ENCODE measurements at places on chromosomes 11 and 22.

GRCh38 chr22:41951898-41952474, at the start of gene SMIM45:
TSS of gene SMIM45 (plus strand) at chr22:41952150.
- H3K4me1 ChIP-seq = peaks cover 5% of the 10 kb centered on the region
- DNase-seq = no peak
- no peak within 1 kb of the TSS for H3K4me3 ChIP-seq
- peaks cover 34% of the 10 kb centered on the region for H3K27me3 ChIP-seq

DNA sequence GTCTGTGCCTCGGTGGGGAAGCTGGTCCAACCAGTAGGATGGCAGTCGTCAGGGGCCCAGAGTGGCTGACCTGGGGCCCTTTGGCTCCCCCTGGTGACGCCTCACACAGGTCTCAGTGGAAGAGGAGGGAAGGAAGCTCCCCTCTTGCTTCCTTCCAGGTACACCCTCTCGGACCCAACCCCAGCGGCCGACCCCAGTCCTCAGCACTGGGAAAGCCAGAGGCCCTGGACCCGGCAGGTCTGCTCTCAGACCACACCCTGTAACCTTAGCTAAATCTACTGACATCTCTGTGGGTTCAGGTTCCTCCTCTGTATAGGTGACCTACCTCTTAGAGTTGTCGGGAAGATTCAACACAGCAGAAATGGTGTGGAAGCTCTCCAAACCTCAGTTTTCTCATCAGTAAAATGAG, 3.4 kb upstream of the SCUBE1 start:
- DNase-seq = peak; percentile 67
- H3K27ac ChIP-seq = no peak overlapping the region
- no peaks in the 10 kb centered on the region for H3K36me3 ChIP-seq
- peaks cover 22% of the 10 kb centered on the region for H3K4me1 ChIP-seq
- peaks cover 99% of the 10 kb centered on the region for H3K27me3 ChIP-seq

DNA sequence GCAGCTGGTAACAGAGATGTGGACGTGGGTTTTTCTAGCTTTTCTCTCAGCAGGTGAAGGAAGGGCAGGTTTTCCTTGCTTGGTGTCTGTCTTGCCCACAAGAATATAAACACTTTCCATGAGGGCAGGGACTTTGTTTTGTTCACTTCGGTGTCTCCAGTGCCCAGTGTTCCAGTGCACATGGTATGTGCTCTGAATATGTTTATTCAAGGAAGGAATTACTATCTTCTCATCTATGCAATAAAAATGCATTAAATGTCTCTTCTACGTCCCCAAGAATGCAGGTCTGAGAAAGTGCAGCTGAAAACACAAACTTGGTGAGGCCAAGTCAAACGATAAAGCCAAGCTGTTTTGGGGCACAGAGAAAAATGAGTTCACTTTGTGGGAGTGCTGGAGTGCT, 56.3 kb upstream of the PLET1 start:
- H3K27ac ChIP-seq = no peak overlapping the region
- no peak overlapping the region for H3K4me3 ChIP-seq
- no peak for DNase-seq
- H3K4me1 ChIP-seq = peaks cover 33% of the 10 kb centered on the region
- H3K27me3 ChIP-seq = no peaks in the 10 kb centered on the region

GRCh38 chr11:70076461-70076931, 1.6 kb upstream of the ANO1 start:
- DNase-seq = no peak
- peaks cover 45% of the 10 kb centered on the region for H3K4me1 ChIP-seq
- H3K4me3 ChIP-seq = no peak overlapping the region
- H3K27me3 ChIP-seq = peaks cover 86% of the 10 kb centered on the region
- peak overlapping the region; percentile 33 for H3K27ac ChIP-seq
- no peaks in the 10 kb centered on the region for H3K36me3 ChIP-seq

DNA sequence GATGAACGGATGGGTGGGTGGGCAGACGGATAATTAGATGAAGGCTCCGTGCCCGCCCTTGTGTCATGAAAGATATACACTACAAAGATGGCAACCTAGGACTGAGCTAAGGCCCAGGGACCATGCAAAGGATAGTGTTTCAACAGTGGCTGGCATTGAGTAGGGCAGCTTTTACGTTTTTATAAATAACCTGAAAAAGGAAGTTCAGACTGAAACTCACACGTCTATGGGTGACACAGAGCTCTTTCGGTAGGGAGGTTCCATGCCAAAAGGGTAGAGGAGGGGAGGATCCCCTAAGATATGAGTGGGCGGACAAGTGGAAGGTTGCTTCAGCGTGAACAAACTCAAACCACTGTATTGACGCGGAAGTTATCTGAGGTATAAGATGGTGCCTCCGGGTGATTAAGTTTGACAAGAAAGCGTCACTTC, 90.5 kb downstream of the UBASH3B start:
- no peak for DNase-seq
- no peak overlapping the region for H3K4me3 ChIP-seq
- H3K4me1 ChIP-seq = peaks cover 28% of the 10 kb centered on the region
- no peak overlapping the region for H3K27ac ChIP-seq
- H3K36me3 ChIP-seq = no peaks in the 10 kb centered on the region
- H3K27me3 ChIP-seq = peaks cover 4% of the 10 kb centered on the region

GRCh38 chr11:1088927-1089737, 14.5 kb downstream of the MUC2 start:
- peak; percentile 11 for DNase-seq
- H3K27me3 ChIP-seq = peaks cover 17% of the 10 kb centered on the region

GRCh38 chr11:62125316-62125715, 1.5 kb downstream of the INCENP start:
- peaks cover 26% of the 10 kb centered on the region for H3K4me1 ChIP-seq
- H3K4me3 ChIP-seq = peak overlapping the region; percentile 99
- no peak for DNase-seq
- H3K36me3 ChIP-seq = peaks cover 23% of the 10 kb centered on the region
- no peak overlapping the region for H3K27ac ChIP-seq
- H3K27me3 ChIP-seq = no peaks in the 10 kb centered on the region

DNA sequence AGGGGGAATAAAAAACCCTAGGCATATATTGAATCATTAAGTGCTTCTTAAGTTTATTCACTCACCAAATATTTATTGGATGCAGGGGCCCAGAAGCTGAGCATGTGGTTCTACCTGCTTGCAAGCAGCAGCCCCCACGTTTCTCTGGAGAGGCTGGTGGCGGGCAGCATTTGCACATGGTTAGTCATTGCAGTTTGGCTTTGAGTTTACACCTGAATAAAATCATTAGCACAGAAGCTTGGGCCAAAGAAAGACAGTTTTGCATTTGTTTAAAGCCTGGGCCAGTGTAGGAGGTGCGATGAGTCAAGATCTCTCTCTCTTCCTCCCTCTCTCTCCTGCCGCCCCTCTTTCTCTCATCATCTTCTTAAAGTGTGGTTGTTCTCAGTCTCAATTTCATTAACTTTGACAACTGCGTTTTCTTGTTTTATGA, 72.6 kb downstream of the C22orf31 start:
- H3K4me1 ChIP-seq = no peaks in the 10 kb centered on the region
- no peaks in the 10 kb centered on the region for H3K27me3 ChIP-seq
- no peak for DNase-seq
- H3K4me3 ChIP-seq = no peak overlapping the region
- H3K27ac ChIP-seq = no peak overlapping the region
- H3K36me3 ChIP-seq = peaks cover 20% of the 10 kb centered on the region

DNA sequence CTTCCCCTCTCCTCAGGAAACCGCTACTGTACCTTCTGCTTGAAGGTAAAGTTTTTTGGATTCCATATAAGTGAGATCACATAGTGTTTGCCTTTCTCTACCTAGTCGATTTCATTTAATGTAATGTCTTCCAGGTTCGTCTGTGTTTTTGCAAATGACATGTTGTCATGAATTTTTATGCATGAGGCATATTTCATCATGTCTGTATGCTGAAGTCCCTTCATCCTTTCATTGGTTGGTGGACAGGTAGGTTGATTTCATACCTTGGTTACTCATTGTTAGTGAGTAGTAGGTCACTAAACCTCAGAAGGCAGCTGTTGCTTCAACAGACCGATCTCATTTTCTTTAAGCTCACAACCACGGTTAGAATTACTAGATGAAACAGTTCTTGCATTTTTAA, 60.3 kb downstream of the LRRC74B start:
- H3K4me3 ChIP-seq = no peak overlapping the region
- H3K27me3 ChIP-seq = peaks cover 46% of the 10 kb centered on the region
- H3K27ac ChIP-seq = no peak overlapping the region

DNA sequence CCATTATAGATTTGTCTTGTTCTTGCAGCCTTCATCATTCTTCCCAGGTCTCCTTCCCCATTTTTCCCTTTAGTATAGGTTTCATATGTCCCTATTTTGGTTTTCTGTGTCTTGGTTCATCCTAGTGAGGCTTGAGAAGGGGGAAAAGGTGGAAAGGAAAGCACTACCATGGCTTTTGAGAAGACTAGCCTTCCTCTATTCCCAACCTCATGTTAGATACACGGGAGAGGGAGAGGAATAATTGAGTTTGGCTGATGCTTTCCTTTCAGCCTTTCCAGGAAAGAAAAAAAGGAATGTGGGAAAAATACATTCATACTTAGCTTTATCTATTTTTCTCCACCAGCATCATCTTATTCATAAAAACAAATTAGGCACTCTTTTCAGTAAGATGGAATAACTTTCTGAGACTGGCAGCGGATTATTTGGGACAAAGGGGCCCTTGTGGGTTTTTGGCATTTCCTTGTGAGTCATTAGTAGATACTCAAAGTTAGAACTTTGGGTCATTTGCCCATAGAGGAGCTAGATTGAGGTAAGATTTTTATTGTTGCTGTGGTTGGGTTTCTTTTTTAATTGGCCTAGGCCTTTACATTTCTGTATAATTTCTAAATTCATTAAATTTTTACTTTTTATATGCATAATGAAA, 23.8 kb downstream of the CAPRIN1 start:
- H3K27me3 ChIP-seq = no peaks in the 10 kb centered on the region
- no peak overlapping the region for H3K4me3 ChIP-seq
- peak overlapping the region; percentile 13 for H3K27ac ChIP-seq
- no peak for DNase-seq
- H3K36me3 ChIP-seq = peaks cover 88% of the 10 kb centered on the region
- peaks cover 28% of the 10 kb centered on the region for H3K4me1 ChIP-seq

DNA sequence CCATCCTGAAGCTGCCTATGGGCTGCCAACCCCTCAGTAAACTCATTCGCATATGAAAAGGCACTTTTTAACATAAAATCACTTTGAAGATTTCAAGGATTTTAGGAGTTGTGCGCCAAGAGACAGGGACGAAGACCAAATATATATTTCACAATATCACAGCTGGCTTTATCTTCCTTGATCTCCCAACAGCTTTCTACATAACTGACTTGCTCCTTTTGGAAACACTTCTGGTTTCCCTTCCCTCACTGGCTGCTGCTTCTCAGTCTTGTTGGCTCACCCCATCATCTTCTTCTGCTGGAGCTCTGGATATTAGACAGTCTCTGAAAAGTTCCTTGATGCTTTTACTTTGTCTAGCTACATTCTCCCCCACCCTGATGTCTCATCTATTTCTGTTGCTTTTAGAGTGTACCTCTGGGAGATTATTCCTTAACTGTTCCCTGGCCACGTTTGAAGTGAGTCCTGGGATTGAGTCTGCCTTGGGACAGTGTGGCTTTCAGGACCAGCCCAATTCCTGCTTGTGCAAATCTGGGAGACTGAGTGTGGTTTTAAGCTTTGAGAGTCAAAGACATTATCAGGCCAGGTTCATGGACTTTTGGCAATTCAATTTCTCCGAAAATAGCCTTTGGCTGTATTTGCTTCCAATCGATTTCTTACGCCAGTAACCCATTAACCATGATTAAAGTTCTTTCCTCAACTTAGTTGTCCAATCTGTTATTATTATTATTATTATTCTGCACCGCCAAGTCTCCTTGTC, 30.9 kb upstream of the NNMT start:
- no peak overlapping the region for H3K27ac ChIP-seq
- H3K36me3 ChIP-seq = peaks cover 2% of the 10 kb centered on the region
- no peak for DNase-seq
- H3K4me3 ChIP-seq = no peak overlapping the region
- no peaks in the 10 kb centered on the region for H3K27me3 ChIP-seq

DNA sequence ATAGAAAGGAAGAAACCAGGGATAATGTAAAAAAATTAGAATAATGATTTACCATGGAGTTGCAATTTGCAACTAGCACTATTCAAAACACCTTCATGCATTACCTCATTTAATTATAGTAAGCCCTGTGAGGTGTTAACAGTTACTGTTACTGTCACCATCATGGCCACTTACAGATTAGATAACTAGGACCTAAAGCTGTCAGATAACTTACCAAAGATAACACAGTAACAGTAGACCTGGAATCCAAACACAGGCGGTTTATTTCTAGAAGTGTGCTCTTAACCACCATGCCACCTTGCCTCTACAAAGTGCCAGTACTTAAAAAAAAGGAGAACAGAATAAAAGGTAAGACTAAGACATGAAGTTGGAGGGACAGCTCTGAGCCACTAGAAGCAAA, 11.1 kb upstream of the LARGE1 start:
- H3K36me3 ChIP-seq = no peaks in the 10 kb centered on the region
- no peak for DNase-seq
- peaks cover 7% of the 10 kb centered on the region for H3K27me3 ChIP-seq
- H3K4me1 ChIP-seq = no peaks in the 10 kb centered on the region
- no peak overlapping the region for H3K4me3 ChIP-seq

DNA sequence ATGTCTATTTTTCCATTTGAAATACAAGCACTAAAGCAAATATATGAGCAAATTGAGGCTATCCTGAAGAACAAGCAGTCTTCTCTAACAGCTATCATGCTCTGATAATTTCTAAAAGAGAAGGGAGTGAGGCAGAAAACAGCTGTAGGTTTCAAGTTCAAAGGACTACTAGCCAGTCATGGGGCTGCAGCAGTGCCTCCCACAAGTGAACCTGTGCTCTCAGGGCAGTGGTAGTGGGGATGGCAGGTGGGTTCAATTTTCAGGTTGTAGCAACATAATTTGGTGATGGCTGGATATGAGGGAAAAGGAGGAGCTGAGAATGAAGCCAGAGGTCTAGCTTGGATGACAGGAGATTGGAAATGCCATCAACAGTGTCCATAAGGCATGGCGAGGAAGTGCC, 93.5 kb upstream of the ARHGAP20 start:
- H3K27me3 ChIP-seq = no peaks in the 10 kb centered on the region
- H3K4me1 ChIP-seq = no peaks in the 10 kb centered on the region
- no peak for DNase-seq
- H3K36me3 ChIP-seq = no peaks in the 10 kb centered on the region
- no peak overlapping the region for H3K4me3 ChIP-seq
- H3K27ac ChIP-seq = no peak overlapping the region

DNA sequence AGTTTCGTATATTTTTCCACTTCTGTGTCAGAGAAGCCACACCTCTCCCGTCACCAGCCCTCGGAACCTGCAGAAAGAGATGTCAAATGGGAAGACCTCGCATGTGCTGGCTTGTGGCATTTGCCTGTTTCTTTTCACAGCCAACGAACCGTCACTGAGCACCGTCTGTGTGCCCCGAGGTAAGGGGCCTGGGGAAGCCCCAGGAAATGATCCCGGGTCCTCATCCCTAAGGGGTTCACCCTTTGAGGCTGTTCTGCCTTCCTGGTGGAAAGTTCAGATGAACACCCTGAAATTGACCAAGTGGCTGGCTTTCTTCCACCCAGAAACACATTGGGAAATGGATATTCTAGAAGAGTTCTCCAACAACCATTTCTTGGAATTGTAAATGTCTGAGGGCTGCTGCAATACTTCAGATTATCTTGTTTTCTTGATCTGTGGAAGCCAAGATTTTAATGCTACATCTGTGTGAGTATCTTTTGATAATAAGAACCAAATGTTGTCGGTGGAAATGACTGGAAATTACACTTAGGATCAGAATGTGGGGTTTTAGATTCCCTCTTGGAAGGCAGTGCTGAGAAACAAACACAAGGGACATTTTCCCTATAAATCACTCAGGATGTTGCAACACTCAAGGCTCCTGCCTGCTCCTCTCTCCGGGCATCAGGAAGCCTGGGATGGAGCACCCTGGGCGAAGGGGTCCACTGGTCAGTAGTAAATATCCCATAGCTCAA, 37.6 kb downstream of the RIBC2 start:
- peaks cover 13% of the 10 kb centered on the region for H3K4me1 ChIP-seq
- no peaks in the 10 kb centered on the region for H3K36me3 ChIP-seq
- H3K4me3 ChIP-seq = no peak overlapping the region
- H3K27me3 ChIP-seq = peaks cover 38% of the 10 kb centered on the region
- no peak for DNase-seq

Data from left ventricle myocardium inferior (tissue), 1 donor.